ENCODE measurements at places on chromosomes 4 and X.

GRCh38 chr4:169052594-169052945 is 42.5 kb upstream of the CBR4 start:
- no peak for DNase-seq

- no peak for DNase-seq
These were observed 1399.8 kb upstream of the PABPC4L start for GRCh38 chr4:135601351-135601750.

DNA sequence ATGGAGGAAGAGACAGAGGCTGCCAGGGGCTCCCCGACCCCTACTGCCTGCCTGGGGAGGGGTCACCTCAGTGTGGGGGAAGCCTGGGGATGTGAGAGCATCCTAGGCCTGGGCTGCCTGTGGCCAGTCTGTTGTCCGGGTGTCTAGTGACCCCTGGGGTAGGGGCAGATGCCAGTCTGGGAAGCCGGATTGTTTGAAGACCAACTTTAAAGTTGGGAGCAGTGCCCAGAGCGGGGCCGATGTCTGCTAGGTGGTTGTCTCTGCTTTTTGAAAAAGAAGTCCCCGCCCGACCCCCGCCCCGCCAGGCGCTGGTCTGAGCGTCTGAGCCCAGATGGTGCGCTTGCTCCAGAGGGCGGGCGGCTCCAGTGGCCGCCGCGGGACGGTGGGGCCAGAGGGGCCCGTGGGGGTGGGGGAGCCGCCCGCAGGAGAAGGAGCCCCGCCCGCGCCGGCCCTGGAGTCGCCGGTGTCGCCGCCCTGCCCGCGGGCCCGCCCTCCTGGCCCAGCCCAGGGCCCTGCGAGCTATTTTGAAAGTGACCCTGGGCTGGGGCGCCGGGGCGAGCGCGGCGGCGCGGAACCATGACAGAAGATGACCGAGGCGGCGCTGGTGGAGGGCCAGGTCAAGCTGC is at the start of gene DOK7:
Gene DOK7 (plus strand): TSS at position 517 of the 626 bp plus-strand sequence. CDS start 70 bp downstream, at position 587.
- no peak for DNase-seq

GRCh38 chrX:6959006-6959405 is 188.5 kb upstream of the STS start:
- no peak for DNase-seq

DNA sequence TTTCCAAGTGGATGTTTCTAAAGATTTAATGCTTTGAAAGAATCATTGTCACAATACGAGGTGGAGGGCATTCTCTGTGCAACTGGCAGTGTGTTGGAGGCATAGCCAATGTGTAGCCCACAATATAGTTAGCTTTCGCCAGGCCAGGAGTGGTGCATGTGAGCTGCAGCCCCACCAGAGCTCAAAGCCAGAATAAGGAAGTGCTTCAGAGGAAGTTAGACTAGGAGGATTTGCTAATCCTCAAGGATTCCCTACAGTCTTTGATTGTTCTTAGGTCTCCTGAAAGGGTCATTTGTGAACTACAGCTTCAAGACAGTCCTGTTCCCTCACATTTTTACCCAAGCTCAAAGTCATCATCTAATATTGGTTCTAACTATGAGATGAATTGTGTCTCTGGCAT is 16.4 kb downstream of the TRPC5OS start:
- no peak for DNase-seq

DNA sequence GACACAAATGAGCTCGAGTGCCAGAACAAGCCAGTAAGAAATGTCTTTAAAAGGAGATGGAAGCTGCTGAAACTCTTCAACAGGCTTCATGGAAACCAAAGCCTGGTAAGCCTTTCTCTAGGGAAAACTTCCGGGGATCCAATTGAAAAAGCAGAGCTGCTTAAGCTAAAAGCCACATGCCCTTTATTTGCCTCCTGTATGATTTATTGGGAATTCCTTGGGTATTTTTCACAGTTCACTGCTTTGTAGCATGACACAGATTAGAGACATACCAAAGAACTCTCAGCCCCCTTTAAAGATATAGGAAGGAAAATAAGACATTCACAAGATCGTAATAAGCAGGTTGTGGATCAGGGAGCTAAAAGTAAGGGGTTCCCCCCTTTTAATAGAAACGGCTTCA is 6.5 kb upstream of the ARHGAP6 start:
- no peak for DNase-seq

- DNase-seq, result no peak
These were observed 35.5 kb upstream of the GPC3 start for GRCh38 chrX:134020910-134021309.

GRCh38 chrX:43656005-43656494 is at the start of gene MAOA:
Gene MAOA (plus strand): TSS chrX:43656299. CDS start chrX:43656342, 43 bp downstream.
- DNase-seq, result no peak

DNA sequence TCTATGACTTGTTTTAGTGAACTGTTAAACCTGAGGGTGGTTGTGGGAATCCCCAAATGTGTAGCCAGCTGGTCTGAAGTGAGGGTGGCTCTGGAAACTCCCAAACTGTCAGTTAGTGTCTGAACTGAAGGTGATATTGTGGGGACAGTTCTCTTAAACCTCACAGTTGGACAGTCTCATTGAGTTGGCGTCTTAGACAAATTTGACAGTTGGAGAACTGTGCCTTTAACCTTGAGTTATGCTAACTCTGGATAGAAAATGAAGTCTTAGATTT is 20.7 kb upstream of the CTSO start:
- no peak for DNase-seq

DNA sequence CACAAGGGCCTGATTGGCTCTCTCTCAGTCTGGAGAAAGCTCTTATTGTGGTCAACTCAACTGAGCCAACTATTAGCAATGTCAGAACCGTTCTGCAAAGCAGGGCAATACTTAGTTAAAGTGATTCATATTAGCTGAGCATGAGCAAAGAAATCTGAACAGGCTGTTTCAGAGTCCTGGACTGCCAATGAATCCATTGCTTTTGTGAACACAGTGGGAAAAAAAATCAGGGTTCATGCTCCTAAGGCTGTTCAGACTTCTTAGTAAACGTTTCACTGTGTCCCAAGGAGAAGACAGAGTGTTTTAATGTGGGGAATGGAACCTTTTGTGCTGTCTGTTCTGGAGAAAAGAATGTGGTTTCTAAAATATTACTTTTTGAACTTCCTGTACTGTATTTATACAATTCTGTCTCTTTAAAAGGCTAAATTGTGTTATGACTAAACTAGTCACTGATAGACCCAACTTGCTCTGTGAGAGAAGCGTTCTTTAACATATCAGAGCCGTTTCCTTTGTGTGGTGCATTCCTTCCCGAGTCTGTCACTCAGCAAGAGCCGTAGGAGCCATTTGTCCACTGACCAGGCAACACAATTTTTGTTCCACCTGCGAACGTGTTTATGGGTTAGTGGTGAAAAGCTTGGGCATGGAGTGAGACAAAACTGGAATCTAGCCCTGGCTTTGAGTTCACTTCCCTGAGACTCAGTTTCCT is 366.1 kb downstream of the FBXO8 start:
- DNase-seq, result no peak

DNA sequence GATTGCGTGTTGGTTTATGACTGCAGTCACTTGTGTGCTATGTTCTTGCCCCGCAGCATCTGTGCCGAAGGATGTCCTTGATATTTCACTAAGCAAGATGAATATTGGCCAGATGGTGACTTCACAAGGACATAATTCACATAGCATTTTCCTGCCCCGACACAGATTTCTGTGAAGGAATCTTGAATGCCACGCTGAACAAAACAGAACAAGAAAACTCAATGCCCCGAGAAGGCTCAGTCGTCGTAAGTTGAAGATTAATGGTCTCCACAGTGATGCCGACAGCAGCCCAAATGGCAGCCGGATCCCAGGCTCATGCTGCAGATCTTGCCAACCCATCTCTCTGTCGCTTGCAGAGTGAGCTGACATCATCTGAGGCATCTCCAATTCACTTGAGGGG is 145.9 kb downstream of the CPEB2 start:
- DNase-seq, result no peak

DNA sequence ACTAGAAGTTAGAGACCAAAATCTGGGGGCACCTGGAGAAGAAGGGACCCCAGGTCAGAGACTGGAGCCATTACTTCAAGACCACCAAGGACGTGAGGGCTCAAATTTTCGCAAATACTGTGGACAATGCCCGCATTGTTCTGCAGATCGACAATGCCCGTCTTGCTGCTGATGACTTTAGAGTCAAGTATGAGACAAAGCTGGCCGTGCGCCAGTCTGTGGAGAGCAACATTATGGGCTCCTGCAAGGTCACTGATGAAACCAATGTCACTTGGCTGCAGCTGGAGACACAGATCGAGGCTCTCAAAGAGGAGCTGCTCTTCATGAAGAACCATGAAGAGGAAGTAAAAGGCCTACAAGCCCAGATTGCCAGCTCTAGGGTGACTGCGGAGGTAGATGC is 101.2 kb downstream of the NCAPG start:
- DNase-seq, result no peak

GRCh38 chrX:135185795-135186443 is 14.7 kb upstream of the CT55 start:
- DNase-seq, result no peak

GRCh38 chr4:30953799-30954198 is 233.6 kb downstream of the PCDH7 start:
- DNase-seq, result no peak

DNA sequence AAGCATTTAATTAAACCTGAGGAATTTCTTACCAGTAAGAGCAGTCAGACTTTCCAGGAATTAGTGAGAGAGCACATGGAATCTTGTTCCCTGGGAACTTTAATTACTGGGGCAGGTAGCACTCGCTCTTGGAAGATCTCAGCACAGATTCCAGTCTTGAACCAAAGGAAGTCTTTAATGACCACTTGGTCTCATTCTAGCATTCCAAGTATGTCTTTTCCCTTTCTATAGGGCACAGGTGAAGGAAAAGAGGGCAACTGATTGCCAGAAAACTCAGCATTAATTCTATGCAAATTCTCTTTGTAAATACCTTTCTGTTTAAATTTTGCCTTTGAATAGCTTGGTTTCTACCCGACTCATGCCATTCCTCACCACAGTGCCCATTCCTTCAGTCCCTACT is 236.6 kb downstream of the LDB2 start:
- DNase-seq, result no peak

GRCh38 chr4:85399270-85399669 is 75.7 kb upstream of the ARHGAP24 start:
- DNase-seq, result no peak

DNA sequence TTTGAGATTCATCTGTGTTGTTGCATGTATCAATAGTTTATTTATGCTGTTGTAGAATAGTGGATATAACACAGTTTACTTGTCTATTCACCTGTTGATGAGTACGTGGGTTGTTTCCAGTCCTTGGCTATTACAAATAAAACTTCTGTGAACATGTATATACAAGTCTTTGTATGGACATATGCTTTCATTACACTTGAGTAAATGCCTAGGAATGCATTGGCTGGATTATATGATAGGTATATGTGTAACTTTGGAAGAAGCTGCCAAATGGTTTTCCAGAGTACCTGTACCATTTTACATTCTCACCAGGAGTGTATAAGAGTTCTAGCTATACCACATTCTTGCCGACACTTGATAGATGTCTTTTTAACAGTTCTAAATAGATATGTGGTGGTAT is 16.5 kb downstream of the ART3 start:
- DNase-seq, result no peak

- no peak for DNase-seq
These were observed 5.5 kb upstream of the XAGE2 start for GRCh38 chrX:52363247-52363883.

GRCh38 chrX:68947882-68948605 is 119.2 kb downstream of the EFNB1 start:
- no peak for DNase-seq

- no peak for DNase-seq
These were observed 13.0 kb upstream of the ARX start for GRCh38 chrX:25028726-25029125.

- DNase-seq, result no peak
These were observed 65.2 kb downstream of the SEC24D start for GRCh38 chr4:118770741-118771187.

DNA sequence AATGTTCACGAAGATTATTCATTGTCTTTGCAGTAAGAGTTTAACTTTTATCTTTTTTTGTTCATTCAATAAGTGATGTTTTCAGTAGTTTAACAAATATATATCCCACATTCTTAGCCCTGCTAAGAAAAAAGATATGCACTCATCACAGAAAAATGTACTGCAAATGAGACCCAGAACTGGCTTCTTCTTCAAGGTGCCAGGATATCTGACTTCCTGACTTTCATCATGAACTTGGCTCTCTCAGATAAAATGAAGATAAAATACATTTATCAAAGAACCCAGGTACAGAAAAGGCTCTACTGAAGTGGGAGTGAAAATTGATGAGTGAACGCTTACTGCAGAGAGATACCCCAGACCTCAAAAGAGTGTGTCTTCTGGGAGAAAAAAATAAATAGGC is 177.8 kb upstream of the DKK2 start:
- DNase-seq, result no peak

DNA sequence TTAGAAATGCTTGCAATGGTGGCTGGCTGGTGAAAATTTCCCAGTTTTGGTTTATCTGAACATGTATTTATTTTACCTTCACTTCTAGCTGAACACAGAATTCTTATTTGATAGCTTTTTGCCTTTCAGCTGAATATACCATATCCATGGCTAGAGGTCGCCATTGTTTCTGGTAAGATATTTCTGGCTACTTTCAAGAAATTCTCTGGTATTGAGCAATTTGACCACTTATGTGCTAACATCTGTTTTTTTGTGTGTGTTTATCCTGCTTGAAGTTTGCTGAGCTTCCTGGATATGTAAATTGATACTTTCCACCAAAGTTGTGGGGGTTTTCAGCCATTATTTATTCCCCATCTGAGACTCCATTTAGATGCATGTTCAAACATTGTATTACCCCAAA is 75.4 kb downstream of the FBXW7 start:
- DNase-seq, result peak; percentile 53

DNA sequence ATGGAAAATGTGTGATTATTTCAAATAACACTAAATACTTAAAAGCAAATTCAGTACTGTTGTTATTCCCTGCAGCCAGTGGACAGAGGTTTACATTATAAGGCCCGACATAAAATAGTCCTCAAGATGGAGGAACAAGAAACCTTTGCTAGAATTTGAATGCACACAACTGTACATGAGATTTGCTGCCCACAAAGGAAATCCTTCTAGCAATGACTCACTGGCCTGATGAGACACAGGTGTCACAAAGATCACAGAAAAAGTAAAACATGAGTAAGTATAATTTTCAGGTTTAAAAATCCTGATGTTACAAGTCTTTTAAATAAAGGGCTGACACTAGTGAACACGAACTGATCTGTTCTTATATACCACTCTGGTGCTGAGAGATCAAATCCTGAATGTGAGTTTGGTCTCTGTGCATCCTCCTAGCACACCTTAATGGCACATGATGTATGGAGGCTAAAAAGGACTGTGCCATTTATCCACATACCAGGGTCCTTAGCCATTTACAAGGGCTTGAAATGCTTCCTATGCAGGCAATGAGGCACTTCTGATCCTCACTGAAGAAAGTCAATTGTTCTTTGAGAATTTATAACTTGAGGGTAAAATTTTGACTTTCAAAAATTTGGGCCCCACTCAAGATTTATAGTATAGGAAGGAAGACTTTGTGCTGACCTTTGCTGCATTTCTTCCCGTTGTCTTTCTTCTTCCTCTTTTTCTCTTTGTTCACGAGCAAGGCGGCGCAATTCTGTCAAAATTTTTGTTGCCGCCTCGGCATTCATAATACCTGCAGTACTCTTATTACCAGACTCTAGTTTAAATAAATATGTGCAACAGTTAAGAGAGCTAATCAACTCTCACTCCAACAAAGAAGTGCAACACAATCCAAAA is 23.0 kb downstream of the MAP7D3 start:
- no peak for DNase-seq

- DNase-seq, result peak; percentile 44
These were observed 785 bp upstream of the EFNB1 start for GRCh38 chrX:68827848-68828624.

GRCh38 chr4:42624551-42624950 is 32.4 kb downstream of the ATP8A1 start:
- DNase-seq, result no peak
